Forelimb muscle (tissue), 1 donor: ENCODE measurements at places on chromosomes 11 and 22. TPM values are rescaled to one million over a fixed set of nuclear protein-coding genes. Genes with fewer than 3 reads are reported as not detected.

- DNase-seq = no peak
Measured at GRCh38 chr11:35852056-35852455, 91.8 kb upstream of the LDLRAD3 start.

- peak; percentile 77 for DNase-seq
Measured at GRCh38 chr22:27435844-27436576, 365.5 kb downstream of the MN1 start.

GRCh38 chr11:20854215-20854955 is 185.0 kb downstream of the NELL1 start:
- DNase-seq = no peak

GRCh38 chr11:112885744-112886433 is 75.3 kb upstream of the NCAM1 start:
- no peak for DNase-seq

DNA sequence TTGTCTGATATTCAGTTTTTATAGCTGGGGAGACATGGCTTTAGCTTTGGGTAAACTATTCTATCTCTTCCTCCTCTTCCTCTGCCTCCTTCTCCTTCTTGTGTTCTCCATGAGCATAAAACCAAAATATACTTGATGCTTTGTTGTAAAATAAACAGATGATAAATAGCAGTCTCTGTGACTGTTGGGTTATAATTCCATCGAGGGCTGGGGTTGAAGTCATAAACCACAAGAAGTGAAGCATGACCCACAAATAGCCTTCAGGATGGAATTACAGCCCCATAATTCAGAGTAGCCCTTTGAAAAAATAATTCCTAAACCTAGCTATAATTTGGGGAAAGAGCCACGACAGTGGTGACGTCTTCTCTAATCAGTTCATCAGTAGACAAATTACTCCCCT is 177.7 kb downstream of the SNX19 start:
- DNase-seq = no peak

KCTD17 gene
- polyA plus RNA-seq = 17.3 TPM
